AG09319 (cell line): ENCODE measurements at places on chromosomes 11 and 22.
A peak's percentile ranks its signal among the peaks of the same experiment; 100 is the strongest.

DNA sequence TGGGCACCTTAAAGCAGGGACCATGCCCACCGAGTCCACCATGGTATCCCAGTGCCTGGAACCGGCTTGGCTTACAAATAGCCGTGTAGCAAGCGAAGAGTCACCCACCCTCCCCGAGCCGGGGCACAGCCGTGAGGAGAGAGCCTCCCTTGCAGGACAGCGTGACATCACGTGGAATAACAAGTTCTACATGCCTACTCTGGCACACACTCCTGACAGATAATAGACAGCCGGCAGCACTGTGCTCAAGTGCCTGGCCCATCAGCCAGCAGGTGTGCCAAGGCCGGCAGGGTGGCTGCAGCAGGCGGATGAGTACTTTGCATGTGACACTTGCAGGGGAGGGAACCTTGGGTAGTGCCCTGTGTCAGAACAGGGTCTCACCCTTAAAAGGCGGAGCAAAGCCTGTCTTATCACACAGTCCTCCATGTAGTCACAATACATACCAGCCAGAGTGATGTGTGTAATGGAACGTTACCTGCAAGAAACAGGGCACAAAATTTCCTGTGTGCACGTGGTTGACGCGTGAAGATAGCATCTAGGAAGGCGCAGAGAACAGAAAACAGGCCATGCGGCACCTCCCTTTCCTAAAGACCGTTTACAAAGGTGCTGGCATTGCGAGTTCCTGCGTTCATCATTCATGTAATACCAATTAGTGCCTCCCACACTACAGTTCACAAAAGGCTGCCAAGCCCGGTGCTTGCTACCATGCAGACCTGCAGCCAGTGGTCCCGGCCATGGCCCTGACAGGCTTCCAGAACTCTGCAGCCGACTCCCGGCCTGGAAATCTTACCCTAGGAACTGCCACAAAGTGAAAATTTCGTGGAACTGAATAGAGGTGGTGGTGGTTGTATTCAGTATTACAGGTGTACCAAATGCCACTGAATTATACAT is 16.4 kb downstream of the TOM1 start:
- DNase-seq: no peak

- DNase-seq: no peak
These were observed 46.6 kb upstream of the TCF20 start for GRCh38 chr22:42317008-42317407.

DNA sequence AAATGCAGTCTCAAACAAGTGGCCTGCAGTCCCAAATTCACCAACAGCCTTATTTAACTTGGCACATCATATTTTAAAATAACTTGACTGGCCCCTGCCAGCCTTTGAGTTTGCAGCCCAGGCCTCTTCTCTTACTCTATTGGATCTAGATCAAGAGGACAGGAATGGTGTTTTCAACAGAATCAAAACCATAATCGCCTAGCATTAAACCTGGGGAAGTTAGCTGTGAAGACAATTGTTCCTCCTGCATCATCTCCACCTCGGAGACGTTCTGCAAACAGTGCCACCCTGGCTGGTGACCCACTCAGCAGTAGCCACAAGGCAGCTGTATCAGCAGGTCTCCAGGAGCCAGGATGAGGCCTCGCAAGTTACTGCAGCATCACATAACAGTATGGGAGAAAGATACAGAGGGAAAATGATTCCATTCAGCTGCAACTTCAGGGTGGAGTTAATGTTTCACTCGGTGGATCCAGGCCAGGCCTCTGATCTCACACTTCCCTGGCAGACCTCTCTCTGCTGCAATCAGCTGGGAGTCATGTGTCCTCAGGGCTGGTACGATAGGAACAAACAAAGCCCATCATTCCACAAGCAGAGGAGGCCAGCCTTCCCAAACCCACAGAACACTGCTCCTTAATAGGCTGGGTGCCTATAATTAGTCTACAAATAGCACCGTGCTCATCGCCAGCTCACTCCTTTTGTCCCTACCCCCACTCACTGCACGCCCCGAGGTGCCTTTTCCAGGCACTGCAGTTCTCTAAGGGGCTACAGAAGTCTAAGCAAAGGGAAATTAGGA is 18.6 kb upstream of the SCN2B start:
- peak; percentile 66 for DNase-seq

GRCh38 chr11:15288863-15289262 is 174.1 kb downstream of the INSC start:
- no peak for DNase-seq

GRCh38 chr11:130465263-130465662 is 16.8 kb downstream of the ADAMTS15 start:
- DNase-seq: no peak

- DNase-seq: no peak
These were observed 83.6 kb downstream of the PRR5L start for GRCh38 chr11:36379653-36380052.

DNA sequence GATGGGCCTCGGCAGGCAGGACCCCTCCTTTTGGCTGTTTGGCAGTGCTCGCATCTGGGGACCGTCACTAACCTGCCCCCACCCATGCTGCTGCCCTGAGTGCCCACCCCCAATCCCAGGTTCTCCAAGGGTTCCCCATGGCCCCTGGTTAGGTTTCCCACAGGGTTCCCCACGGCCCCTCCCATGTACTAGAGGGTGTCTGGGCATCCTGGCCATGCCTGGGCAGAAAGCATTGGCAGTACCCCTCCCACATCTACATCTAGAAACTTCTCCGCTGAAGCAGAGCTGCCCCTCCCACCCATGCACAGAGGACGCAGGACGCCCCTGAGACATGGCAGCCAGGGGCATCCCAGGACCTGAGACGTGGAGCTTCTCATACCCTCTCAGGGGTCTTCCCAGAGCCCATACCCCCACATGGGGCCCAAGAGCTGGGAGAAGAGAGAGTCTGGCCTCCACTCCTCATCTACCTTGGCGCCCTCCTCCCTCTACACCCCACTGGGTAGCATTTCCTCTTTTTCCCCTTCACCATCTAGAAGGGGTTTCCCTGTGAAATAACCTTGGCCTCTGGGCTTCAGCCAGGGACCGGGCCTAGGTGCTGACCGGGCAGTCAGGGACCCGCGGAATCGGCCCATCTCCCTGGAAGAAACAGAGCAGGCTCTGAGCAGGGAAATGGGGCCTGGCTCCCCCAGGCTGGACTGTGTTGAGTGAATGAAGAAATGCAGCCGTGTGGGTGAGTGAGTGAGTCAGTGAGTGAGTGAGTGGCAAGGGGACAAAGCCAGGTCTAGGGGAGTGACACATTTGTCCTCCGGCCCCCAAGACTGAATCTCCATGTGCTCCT is 987.3 kb downstream of the BRD1 start:
- DNase-seq: no peak

DNA sequence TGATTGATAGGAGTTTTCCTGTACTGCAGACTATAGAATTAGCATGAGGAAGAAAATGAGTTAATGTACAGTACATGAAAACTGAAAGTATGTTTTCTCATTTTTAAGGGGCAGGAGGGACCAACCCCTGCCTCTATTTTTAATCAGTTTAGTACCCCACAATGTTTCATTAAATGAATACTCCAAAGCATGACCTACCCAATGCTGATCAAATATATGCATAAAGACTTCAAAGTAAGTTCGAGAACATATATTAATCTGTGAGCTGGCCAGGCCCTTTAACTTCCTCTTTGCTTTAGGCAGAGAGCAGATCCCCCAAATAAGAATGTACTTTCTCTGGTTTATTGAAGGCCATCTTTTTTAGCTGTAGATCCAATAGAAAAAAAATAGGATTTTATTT is 161.0 kb downstream of the FCHSD2 start:
- no peak for DNase-seq

GRCh38 chr11:28582506-28582905 is 474.3 kb downstream of the METTL15 start:
- no peak for DNase-seq

DNA sequence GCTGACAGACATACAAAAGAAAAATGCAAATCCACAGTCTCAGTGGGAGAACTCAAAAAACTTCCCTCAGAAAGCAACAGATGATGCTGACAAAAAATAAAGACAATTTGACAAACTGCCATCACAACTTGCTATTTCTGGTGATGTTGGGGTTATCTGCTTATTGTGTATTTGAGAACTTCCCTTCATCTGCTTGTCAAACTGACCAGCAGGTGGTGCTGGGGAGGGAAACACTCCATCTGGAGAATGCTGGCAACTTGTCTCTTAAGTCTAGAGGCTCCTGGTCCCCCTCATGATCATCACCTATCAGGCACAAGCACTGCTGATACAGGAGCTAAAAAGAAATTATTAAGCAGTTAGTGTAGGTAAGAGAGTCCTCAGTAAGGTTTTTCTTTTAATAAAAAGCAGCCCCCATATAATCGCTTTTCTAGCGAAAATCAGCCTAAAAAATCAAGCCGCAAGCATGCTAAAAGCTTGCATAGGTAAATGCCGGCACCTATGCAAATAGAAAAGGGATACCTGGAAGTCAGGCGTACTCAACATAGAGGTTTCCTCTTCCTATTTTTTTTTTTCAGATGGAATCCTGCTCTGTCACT is 9.8 kb upstream of the FAM111B start:
- DNase-seq: peak; percentile 29

DNA sequence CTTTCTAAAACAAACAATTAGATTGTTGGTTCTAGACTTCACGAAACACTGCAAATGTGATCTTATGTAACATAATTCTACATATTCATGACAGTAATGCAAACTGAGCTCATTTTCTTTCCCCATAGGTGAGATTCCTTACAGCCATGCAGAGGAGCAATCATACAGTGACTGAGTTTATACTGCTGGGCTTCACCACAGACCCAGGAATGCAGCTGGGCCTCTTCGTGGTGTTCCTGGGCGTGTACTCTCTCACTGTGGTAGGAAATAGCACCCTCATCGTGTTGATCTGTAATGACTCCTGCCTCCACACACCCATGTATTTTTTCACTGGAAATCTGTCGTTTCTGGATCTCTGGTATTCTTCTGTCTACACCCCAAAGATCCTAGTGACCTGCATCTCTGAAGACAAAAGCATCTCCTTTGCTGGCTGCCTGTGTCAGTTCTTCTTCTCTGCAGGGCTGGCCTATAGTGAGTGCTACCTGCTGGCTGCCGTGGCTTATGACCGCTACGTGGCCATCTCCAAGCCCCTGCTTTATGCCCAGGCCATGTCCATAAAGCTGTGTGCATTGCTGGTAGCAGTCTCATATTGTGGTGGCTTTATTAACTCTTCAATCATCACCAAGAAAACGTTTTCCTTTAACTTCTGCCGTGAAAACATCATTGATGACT is 1.5 kb downstream of the OR9G1 start:
- no peak for DNase-seq

- DNase-seq: no peak
These were observed 24.5 kb downstream of the PISD start for GRCh38 chr22:31637447-31637890.

GRCh38 chr11:124402326-124402922 is 3.6 kb upstream of the OR8B3 start:
- DNase-seq: peak; percentile 69

GRCh38 chr11:80873310-80873999 is 1432.6 kb upstream of the TENM4 start:
- no peak for DNase-seq

DNA sequence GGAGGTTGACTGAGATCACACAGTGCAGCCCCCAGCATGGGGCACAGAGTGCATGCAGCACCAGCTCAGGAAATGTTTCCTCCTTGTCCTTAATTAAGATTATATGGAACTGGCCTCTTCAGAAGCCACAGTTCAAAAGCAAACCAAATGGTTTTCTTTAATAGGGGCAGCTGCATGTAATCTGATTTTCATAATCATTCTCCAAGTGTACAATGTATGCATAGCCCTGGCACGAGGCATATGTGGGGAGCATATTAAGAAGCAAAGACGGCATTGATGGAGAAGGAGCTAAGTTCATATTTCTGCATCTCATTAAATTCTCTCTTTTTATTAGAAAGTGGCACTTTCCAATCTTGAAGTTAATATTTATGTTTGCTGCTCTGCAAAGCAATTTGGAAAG is 9.9 kb upstream of the PARVB start:
- no peak for DNase-seq

GRCh38 chr22:44805711-44806110 is 53.3 kb downstream of the ARHGAP8 start:
- DNase-seq: no peak

- DNase-seq: no peak
These were observed 60.5 kb upstream of the KCNQ1OT1 start for GRCh38 chr11:2760196-2760871.

DNA sequence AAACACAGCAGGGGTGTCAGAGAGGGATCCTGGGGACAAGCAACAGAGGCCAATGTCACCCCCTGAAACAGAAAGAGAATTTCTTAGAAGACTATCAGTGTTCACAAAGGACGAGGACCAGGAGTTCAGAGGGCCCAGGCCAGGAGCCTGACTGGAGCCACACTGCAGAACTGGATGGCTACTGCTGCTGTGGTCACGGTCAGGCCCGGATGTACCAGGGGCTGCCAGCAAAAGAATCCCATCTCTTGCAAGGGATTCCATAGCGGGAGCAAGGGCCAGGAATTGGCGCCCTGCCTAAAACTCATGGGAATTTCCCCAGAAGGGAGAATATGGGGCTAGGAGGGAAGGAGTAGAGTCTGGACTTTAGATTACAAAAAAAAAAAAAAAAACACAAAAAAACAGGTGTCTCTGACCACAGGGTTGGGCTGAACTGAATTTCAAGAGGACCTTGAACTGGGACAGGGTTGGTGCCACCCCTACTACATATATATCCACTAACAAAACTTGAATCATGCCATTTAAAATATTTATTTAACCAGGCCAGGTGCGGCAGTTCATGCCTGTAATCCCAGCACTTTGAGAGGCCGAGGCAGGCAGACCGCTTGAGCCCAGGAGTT is 15.7 kb upstream of the KCTD14 start:
- no peak for DNase-seq

DNA sequence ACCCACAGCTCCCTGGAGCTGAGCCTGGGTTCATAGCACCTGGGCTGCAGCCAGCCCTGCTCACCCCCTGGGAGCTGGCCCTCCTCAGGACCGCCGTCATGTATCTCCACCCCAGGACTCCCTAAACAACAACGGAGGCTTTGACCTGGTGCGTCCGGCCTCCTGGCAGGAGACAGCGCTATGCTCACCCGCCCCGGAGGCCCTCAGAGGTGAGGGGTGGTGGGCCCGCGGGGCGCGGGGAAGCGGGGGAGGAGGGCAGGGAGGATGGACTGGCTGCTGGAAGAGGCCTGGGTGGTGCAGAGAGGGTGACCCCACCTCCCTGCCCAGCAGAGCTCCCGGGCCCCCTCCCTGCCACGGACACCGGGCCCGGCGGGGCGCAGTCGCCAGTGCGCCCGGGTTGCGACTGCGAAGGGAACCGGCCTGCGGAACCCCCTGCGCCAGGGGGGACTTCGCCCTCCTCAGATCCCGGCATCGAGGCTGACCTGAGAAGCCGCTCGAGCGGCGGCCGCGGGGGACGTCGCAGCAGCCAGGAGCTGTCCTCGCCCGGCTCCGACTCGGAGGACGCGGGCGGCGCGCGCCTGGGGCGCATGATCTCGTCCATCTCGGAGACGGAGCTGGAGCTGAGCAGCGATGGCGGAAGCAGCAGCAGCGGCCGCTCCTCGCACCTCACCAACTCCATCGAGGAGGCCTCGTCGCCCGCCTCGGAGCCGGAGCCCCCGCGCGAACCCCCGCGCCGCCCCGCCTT is 3.1 kb downstream of the MAPK8IP2 start:
- no peak for DNase-seq

DNA sequence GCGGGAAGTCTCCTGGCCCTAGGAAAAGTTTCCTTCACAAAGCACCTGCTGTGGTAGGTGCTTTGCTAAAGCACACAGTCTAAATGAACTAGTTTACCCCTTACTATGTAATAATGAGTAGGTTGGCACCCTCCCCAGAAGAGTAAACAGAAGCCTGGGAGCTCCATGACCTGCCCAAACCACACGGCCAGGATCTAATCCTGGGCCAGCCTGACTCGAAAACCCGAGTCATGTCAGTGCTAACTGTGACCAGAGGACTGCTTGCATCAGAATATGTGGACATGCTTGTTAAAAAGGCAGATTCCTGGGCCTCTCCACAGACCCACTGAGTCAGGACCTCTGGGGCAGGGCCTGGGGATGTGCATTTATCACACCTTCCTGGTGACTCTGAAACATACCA is 67.7 kb downstream of the PANX1 start:
- no peak for DNase-seq
